Muscle of back (tissue), 13 donors: ENCODE measurements at places on chromosomes 16 and 17.

DNA sequence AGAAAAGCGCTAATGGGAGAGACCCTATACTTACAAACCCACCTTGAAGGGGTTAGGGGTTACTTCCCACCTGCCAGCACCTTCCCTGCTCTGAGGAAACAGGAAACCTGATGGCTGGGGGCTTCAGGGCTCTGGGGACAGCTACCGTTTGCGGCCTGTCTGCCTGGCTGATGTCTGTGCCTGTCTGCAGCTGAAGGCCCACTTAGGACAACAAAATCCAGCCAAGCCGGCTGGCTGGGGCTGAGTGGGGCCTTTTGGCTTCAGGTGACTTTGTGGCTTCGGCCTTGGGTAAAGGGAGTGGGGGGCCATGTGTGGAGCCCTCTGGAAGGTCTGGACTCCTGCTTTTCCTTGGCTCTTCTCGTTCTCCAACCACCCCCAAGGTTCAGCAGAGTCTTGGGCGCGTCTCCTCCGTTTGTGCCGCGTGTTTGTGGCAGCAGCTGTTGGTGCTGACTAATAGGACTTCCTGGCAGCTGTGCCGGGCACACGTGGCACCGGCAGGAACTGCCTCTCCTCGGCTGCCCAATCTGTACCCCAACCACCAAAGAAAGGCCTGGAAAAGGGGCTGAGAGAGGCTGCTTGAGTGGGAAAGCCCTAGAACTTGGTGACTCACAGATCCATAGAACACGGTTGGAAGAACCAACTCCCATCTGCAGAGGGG, 186.7 kb downstream of the MSI2 start:
- DNase-seq, result peak; percentile 67

GRCh38 chr16:1215574-1216295, 9.3 kb downstream of the TPSG1 start:
- no peak for DNase-seq

GRCh38 chr17:11643851-11644250, 45.6 kb downstream of the DNAH9 start:
- no peak for DNase-seq

GRCh38 chr17:41784207-41784744, 2.2 kb downstream of the JUP start:
- DNase-seq, result no peak

DNA sequence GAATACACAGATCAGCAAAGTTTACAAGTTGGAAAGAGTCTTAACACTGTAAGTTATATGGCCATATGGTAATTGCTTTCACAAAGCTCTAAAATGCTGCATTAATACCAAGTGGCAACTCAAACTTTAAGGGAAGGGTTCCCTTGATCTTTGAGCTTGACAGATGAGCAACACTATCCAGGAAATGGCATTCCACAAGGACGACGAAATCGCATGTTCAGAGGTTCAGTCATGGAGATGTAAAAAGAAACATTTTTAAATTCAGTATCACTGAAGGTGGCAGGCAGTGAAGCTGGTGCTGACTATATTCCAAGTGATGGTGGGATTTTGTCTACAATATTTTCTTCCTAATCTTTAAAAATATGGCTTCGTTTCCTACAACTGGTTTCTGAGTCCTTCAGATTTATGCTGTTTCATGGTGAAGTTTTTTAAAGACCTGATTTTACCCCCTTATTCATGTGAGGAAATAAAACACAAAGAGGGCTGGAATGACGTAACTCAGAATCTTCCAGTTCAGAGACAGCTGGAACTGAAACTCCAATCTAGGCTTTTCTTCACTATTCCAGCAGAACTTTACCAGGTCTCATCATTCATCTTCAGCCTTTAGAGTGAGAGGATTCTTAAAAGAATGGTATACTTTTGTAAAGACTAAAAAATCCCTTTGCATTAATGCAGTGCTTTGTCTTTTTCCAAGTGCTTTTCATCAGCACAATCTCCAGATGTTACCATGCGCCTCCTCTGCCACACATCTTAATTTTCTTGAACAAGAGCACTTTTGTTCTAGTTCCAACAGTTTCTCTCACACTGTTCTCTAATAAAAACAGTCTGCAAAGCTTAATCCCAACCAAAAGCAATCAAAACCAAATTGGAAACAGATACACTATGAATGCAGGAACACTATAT, 20.2 kb downstream of the CHCT1 start:
- DNase-seq, result peak; percentile 16

GRCh38 chr17:33593991-33594390, 300.9 kb upstream of the ASIC2 start:
- no peak for DNase-seq

GRCh38 chr16:67645397-67646121, 615 bp downstream of the CARMIL2 start:
- no peak for DNase-seq
